ENCODE measurements at places on chromosomes 16 and 17.

DNA sequence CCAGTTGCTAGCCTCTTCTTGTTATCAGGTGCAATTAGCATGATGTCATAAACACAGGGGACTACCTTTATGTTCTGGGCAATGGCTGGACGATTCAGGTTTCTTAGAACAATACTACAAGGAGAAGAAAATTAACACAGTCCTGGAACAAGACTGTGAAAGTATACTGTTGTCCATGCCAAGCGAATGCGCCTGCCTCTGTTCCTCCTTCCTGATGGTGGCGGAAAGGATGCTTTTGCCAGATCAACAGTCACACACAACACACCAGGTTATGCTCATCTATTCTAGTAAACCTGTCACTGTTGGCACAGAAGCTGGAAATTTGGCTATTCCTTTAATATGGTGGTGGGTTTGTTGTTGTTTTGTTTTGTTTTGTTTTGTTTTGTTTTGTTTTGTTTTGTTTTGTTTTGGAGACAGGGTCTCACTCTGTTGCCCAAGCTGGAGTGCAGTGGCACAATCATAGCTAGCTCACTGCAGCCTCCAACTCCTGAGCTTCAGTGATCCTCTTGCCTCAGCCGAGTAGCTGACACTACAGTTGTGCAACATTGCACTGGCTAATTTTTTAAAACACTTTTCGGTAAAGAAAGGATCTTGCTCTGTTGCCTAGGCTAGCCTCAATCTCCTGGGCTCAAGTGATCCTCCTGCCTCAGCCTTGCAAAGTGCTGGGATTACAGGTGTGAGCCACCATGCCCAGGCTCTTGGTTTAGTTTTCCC lies 3.1 kb upstream of the CD300LD start:
- no peak for DNase-seq

- DNase-seq = no peak
Measured at GRCh38 chr17:62818526-62818925, 10.4 kb upstream of the MARCHF10 start.

GRCh38 chr16:53511084-53511402 lies 8.0 kb upstream of the AKTIP start:
- DNase-seq = no peak

- no peak for DNase-seq
Measured at GRCh38 chr16:87129771-87130170, 187.4 kb downstream of the C16orf95 start.

GRCh38 chr17:64081802-64082799 lies 47.8 kb downstream of the ERN1 start:
- peak; percentile 35 for DNase-seq

DNA sequence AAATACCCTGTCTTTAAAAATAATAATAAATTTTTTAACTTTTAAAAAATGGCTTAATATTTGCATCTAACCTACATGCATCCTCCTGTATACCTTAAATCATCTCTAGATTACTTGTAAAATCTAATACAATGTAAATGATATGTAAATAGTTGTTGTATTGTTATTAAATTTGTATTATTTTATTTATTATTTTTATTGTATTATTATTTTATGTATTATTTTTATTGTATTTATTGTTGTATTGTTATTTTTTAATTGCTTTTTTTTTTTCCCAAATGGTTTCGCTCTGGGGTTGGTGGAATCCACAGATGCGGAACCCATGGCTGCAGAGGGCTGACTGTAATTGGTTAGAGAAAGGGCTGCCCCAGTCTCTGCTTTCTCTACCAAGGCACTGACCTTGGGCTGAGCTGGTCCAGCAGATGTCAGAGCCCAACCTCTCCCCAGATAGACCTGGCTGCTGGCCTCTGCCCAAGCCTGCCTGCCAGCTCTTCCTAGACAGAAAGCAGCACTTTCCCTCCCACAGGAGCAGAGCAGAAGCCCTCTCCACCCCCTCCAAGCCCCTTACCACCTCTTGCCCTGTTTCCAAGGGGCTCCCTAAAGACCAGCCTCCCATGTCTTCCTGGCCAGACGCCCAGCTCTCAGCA lies 183.8 kb downstream of the GSG1L start:
- no peak for DNase-seq

- DNase-seq = no peak
Measured at GRCh38 chr17:76122431-76123190, 18.4 kb downstream of the FOXJ1 start.

DNA sequence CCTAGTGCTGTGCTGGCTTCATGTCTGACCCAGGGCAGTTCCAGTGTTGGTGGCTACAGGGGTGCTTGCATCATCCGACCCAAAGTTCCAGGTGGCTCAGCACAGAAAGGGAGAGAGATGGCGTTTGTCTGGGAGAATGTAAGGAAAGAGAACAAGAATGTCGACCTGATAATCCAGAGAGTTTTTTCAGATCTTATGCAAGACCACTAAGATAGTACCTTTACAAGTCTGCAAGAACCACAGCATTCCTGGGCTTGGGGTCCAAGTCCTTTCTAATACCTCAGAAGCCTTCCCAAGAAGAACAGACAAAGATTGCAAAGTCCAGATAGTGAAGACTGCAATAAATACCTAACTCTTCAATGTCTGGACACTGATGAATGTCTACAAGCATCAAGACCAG lies 363.0 kb upstream of the TOM1L1 start:
- DNase-seq = no peak

- DNase-seq = no peak
Measured at GRCh38 chr17:12485361-12485906, 180.3 kb upstream of the MYOCD start.

- no peak for DNase-seq
Measured at GRCh38 chr16:75402821-75403475, 30.4 kb downstream of the CFDP1 start.

DNA sequence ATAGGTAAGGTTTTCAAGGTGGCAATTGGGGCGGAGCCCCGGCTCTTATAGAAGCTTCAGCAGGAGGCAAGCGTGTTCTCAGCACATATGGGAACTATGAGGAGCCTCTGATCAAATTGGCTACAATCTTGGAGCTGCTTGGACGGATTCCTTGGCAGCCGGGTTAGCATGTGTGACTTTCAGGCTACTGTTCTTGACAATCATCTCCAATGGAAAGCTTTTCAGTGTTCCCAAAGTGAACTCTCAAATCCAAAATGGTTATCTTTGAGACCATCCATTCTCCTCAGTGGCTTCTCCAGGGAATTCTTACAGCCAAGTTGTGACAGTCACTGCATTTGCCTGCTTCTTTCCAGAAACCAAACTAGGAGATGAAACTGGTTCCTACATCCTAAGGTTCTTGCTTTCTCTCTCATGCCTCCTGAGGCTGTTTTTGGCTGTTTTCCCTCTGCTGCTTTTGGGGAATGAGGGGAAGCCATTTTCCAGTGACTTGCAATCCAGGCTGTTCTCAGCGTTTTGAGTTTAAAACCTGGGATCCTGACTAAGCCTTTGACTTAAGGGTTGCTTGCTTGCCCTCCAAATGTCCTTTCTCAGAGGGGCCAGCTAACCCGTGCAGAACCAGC lies 10.9 kb downstream of the HAS3 start:
- no peak for DNase-seq

GRCh38 chr16:23635958-23636357 lies 5.2 kb downstream of the PALB2 start:
- no peak for DNase-seq

DNA sequence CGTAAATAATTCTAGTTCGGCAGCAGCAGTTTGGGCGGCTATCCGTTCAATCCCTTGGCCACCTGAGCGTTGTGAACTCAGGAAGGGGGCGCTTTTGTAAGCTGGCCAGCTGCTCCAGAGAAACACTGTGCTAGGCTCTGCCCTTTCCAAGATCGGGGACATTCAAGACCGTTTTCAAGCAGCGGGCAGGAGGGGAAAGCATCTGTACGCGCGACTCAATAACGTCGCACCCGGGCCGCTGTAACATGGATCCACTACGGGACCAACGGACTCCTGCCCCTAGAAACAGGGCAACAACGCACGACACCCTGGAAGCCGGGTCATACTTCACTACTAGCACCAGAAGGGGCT lies 463 bp downstream of the TOP2A start:
- DNase-seq = no peak

DNA sequence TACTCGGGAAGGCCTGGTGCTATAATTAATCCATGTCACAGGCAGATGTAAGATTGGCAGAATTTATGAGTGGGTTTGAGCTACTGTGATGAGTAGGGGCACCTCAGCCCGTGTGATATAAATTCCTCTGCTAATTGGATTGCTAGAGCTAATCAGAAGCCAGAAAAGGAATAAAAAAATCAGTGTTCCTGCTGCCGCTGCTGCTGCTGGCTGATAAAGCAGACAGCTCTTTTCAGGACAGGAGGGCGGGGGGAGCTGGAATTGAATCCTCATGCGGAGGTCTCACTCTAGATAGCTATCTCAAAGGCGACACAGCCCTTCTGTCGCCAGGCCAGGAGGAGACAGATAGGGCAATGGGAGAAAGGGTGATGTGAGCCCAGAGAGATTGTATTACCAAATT lies 182.7 kb upstream of the ZFHX3 start:
- DNase-seq = no peak

GRCh38 chr17:43406676-43407645 lies 8.2 kb downstream of the ARL4D start:
- DNase-seq = no peak

GRCh38 chr17:69175625-69176456 lies 34.1 kb upstream of the ABCA6 start:
- no peak for DNase-seq

DNA sequence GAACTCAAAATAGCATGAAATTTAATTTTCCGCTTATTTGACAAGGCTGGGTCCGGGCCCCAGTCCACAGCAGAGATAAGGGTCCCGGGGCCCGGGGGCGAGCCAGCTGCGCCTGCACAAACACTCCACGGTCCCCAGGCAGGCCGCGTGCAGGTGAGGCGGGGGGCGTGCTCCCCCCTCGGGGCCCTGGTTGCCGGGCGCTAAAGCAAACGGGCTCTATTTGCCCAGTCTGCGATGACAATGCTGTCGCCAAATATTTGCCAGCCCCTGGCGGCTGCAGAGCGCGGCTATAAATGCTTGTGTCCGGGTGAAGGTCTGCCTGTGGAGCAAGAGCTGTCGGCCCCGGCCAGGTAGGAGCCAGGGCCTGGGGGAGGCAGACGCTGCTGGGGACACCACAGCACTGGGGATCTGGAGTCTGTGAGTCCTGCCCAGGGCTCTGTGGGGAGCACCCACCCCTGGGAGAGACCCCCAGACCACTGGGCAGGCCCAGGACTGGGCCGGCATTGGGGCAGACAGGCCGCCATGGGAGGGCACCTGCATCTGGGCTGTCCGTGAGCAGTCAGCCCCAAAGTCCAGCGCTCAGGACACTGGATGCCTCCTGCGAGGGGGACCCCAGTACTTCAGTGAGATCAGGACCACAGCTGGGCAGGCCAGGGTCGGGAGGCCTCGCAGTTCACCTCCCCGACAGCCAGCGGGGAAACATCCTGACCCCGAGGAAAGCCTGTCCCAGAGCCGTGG lies at the start of gene PERCC1:
TSS of gene PERCC1 (plus strand) at position 320 of the 738 bp plus-strand sequence. CDS start 1,516 bp downstream, outside the sequence.
- DNase-seq = no peak

GRCh38 chr17:30908717-30909420 lies 2.8 kb upstream of the TEFM start:
- no peak for DNase-seq

- peak; percentile 49 for DNase-seq
Measured at GRCh38 chr16:2532494-2533141, 1.4 kb upstream of the CEMP1 start.

DNA sequence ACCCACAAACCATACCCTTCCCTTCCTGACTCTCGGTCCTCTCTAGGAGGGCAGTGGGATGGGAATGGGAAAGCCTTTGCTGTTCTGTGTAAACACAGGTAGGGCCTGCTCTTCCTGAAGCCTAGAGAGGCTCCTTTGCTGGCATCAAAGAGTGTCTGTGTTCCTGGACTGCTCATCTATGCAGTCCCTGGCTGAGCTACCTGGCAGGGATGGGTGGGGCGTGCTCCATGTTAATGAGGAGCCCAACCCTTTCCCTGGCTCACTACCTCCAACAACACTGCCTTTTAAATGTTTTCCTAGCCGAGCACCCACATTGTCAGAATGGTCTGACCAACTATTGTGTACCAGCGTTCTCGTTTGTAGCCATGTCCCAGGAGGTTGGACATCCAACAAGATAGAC lies 26.6 kb upstream of the NAGLU start:
- DNase-seq = no peak

- no peak for DNase-seq
Measured at GRCh38 chr17:6786618-6787017, 10.6 kb downstream of the FBXO39 start.

DNA sequence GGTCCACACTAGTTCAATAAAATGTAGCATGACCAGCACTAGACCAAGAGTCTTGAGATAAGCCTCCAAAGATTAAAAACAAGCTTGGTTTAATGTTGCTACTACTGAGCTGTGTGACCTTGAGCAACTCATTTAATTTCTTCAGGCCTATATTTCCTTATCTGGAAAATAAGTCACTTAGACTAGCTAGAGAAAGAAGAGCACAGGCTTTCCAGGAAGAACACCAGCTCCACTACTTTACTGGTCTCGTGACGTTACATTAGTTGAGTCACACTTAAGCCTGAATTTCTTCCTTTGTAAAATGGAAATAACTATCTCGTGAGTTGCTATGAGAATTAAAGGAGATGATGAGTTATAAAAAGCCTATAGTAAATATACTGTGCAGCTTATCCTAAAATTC lies 5.4 kb downstream of the HELZ start:
- no peak for DNase-seq

DNA sequence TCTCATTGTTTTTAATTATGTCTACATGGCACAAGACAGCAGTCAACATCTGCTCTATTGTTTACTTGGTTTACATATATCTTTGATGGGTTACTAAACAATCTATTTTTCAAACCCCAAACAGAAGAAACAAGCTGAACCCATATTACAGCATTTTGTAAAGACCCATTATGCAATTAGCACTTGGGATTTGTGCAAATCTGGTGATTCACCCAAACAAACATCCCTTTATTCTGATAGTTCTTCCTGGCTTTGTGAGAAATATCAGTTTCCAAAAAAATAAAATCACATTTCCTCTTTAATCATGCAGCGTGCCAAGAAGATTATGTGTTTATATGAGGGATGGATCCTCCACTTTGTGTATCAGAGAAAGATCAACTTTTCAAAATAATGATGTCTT lies 16.8 kb upstream of the RBFOX1 start:
- no peak for DNase-seq

GRCh38 chr16:89828199-89828869 lies at the start of gene SPIRE2:
Gene SPIRE2 (plus strand): TSS chr16:89828475. CDS start chr16:89828551, 76 bp downstream.
- DNase-seq = peak; percentile 67

GRCh38 chr17:7294614-7295153 lies at the start of gene YBX2:
Gene YBX2 (minus strand): TSS chr17:7294639. CDS start chr17:7294500, 139 bp downstream.
- DNase-seq = peak; percentile 68
